ENCODE measurements at places on chromosomes 5 and 9. TPM values are rescaled to one million over a fixed set of nuclear protein-coding genes. Genes with fewer than 3 reads are reported as not detected.

The SLC36A3 gene
- total RNA-seq, result not detected

The TSSK1B gene
- total RNA-seq, result 0.42 TPM

The PCDHB9 gene
- 1.5 TPM for total RNA-seq

The ARL14EPL gene
- not detected for total RNA-seq

The OTP gene
- not detected for total RNA-seq

The KCNV2 gene
- not detected for total RNA-seq

The MARCHF3 gene
- total RNA-seq, result 23.4 TPM
